ENCODE measurements at places on chromosomes 2 and 18. TPM values are rescaled to one million over a fixed set of nuclear protein-coding genes. Genes with fewer than 3 reads are reported as not detected.

The INO80C gene
- total RNA-seq: 27.3 TPM

The PLGLB1 gene
- total RNA-seq: 0.66 TPM

The PPP4R3B gene
- 29.7 TPM for total RNA-seq

The CHST9 gene
- total RNA-seq: not detected

Measured in A549 treated with dexamethasone at 1 μM for 4 hours (cell line).